Mesendoderm (in vitro differentiated cells): ENCODE measurements at places on chromosomes 4 and X.

GRCh38 chr4:10184041-10184440, 67.4 kb upstream of the WDR1 start:
- DNase-seq, result no peak

DNA sequence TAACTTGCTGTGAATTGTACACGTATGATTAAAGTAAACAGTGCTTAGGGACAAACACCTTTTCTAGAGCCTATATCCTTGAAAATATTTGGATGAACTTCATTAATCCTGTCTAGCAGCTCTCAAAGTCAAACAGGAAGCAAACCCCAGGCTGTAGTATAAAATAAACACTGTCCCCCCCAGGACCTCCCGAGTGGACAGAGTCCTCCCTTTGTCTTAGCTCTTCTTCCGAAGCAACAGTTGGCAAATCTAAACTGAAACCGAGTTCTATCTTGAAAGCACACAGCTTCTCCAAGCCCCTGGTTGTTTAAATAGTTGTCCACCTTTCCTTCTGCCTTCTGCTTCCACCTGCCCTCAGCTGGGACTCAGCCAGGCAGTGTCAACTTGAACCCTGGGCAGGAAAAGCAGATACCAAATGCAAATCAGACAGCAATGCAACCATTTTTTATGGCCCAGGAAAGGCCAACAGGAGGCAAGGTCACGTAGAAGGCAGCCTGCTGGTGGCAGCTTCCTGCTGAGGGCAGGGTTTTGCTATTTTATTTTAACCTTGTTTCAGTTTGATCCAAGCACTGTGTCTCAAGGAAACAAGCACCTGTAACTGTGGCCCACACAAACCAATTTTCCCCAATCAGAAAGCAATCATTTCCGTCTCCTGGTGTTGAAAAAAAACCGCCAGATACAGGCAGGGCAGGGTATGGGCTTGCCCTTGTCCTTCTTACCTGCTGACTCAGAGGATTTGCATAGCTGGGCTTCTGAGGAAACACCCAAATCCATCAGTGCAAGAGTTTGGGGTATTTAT, 110.3 kb upstream of the KIT start:
- DNase-seq, result no peak

GRCh38 chr4:138598226-138598625, 356.1 kb upstream of the SLC7A11 start:
- no peak for DNase-seq

DNA sequence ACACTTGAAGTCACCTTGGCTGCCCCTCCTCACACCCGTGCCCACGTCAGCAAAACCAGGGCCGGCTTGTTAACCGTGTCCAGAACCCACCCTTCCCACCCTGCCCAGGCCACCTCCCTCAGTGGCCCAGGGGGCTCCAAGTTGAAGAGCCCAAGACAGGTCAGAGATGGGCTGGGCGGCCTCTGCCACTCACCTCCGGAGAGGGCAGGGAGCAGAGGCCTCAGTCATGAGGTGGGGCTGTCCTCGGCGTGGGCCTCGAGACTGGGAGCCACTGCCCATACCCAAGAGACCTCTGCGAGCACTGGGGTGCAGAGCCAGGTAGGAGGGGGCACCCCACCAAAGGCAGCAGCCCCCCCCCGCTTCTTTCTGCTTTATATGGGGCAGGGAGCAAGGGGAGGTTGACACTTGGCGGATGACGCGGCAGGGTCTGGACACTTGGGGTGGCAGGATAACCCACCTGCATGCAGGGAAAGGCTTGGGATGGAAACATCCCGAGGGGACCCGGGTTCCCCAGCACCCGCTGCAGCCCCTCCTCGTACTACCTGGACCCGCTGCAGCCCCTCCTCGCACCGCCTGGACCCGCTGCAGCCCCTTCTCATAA, 38.0 kb upstream of the SPON2 start:
- DNase-seq, result no peak

GRCh38 chr4:150008546-150008945, 69.7 kb upstream of the DCLK2 start:
- DNase-seq, result no peak
